ENCODE measurements at places on chromosomes 6 and 20.

DNA sequence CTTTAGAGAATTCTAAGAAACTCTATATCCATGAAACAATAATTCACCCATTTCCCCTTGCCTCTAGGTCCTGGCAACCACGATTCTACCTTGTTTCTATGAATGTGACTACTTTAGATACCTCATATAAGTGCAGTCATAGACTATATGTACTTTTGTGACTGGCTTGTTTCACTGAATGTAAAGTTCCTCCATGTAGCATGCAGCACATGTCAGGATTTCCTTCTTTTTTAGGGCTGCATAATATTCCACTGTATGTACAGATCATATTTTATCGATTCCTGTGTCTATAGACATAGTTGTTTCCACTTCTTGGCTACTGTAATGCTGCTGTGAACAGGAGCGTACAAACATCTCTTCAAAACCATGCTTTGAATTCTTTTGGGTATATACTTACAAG is 11.7 kb downstream of the EEF1E1 start:
- no peak for DNase-seq

DNA sequence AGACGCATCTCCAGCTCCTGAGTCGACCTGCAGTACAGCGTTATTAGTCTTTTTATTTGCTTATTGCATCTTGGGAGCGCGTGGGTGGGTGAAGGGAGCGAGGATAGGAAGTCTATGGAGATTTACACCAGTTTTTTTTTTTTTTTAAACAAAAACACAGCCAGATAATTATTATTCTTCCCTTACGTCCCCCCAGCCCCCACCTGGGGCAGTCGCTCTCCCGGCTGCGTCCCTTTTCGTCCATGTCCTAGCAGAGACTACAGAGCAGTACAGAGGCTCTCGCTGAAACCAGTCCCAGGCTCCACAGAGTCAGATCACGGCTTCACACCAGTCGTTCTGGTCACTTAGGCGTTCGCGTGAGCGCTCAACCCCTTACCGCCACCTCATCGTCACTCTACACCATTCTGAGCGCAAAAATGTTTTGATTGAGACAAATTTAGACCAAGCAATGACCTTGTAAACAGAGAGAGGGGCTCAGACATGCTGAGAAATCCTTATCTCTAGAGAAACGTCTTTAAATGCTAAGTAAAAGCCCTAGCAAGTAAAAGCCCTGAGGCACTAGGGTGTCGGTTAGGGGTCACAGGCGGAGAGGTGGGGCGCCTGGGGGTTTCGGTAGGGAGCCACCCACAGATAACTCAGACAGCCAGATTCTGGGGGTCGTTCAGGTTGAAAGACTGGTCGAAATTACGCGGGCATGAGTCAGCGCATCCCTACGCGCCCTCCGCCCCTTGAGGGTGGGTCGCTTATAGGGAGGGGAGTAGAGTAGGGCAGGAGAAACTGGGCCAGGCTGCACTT is 975 bp upstream of the PPT2 start:
- no peak for DNase-seq

- no peak for DNase-seq
Observed at GRCh38 chr6:136335736-136336363, 46.2 kb upstream of the BCLAF1 start.

DNA sequence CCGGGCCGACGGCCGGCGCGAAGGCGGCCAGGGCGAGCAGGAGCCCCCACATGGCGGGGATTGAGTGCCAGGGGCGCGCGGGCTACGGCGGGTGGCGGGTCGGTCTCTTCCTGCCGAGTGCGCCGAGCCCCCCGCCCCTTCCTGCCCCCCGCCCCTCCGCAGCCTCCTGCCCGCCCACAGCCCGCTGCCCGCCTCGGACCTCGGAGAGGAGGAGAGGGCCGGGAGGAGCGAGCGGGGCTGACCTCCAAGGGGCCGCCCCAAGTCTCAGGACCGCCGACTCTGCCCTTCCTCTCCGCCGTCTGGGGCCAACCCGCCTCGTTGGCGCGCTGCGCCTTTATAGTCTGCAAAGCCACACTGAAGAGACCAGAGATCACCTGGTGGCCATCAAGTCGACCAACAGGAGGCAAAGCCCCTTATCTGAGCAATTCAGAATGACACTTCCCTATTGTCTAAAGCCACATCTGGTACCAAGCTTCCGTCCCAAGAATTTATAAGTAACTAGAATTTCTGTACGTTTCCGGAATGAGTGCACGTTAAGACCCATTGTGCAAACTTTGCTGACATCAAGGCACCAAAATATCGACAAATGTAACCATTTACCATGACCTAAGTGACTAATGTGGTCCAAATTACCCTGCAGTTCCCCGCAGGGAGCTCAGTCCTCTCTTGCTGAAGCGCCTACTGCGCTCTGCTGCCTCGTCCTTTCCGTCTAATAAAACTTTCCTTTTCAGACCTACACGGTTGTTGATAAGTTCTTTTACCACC is at the start of gene CPXM1:
Gene CPXM1 (minus strand): TSS at position 107 of the 765 bp plus-strand sequence. CDS start 55 bp downstream, at position 52.
- DNase-seq: no peak

- DNase-seq: no peak
Observed at GRCh38 chr6:65538644-65539043, 168.4 kb downstream of the EYS start.

- no peak for DNase-seq
Observed at GRCh38 chr6:56540232-56541029, 102.3 kb downstream of the DST start.

DNA sequence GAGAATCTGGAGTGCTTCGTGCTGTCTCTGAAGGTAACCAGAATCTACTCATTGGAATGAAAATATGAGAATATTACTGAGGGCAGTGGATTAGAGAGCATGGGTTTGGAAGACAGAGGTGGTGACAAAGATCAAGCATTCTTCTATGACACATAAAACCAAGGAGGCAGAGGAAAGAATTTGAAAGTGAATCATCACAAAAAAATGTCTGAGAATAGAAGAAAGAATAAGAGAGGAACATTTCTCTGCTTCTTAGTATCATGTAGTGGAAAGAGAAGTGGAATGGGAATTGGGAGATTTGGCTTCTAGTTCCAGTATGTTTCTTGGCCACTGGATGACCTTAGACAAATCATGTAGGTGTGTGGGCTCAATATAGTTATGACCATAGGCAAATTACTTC is 474.0 kb downstream of the TFAP2B start:
- DNase-seq: no peak

GRCh38 chr6:99933129-99933528 is 60.9 kb downstream of the MCHR2 start:
- no peak for DNase-seq

GRCh38 chr20:13322621-13323020 is 101.5 kb downstream of the ISM1 start:
- no peak for DNase-seq

DNA sequence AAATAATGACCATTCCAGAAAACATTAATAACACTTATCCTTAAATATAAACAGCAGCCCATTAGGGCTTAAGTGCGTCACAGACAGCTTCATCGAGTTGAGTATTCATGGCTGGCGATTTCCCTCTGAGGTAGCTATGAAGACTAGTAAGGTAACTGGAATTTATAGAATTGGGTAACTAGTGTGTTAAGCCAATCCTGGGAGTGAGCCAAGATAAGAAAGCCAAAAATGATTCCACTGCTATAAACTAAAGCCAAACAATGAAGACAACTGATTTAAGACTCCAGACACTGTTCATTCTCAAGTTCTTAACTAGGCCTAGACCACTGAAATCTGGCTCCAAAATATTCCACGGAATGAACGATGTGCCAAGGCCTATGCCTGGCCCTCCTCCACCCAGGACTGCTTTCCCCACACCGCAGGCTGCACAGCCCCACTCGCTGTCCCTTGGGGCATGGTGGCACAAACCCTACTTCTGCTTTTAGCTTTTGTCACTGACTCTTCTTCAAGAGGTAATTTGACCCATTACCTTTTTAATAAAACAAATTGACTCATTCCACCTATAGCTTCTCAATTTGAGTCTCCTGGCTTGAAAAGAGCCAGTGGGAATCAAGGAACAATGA is 66.0 kb downstream of the BLOC1S5 start:
- DNase-seq: no peak

GRCh38 chr6:152296648-152297376 is 340.4 kb downstream of the SYNE1 start:
- DNase-seq: no peak

DNA sequence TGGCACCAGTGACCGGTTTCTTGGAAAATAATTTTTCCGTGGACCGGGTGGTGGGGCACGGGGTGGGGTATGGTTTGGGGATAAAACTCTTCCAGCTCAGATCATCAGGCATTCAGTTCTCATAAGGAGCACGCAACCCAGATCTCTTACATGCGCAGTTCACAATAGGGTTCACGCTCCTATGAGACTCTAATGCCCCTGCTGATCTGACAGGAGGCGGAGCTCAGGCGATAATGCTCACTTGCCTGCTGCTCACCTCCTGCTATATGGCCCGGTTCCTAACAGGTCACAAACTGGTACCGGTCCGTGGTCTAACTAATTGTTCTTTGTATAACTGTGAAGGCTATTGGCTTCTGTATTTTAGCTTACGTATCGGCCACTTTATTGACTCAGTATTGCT is 51.7 kb downstream of the VSTM2L start:
- no peak for DNase-seq

Measured in stimulated activated CD8-positive, alpha-beta memory T cell treated with anti-CD3 and anti-CD28 coated beads, Interleukin-4, amount 100 ng/mL, for 1 hour (primary cell).